Left colon (tissue), 2 donors: ENCODE measurements at places on chromosomes 5 and 9. TPM values are rescaled to one million over a fixed set of nuclear protein-coding genes. Genes with fewer than 3 reads are reported as not detected.

Gene SPATA6L
- total RNA-seq: 6.3 TPM

Gene FRRS1L
- total RNA-seq: 0.52 TPM

Gene ST8SIA4
- total RNA-seq: 2.0 TPM

Gene PPP1R2B
- not detected for total RNA-seq

Gene PCDHB3
- 0.73 TPM for total RNA-seq

Gene FANCG
- 17.3 TPM for total RNA-seq

Gene ZNF883
- 0.39 TPM for total RNA-seq

Gene ZNF454
- total RNA-seq: 0.70 TPM

Gene SPINK13
- not detected for total RNA-seq

Gene ACSL6
- total RNA-seq: 0.59 TPM

- DNase-seq: no peak
Observed at GRCh38 chr9:26483991-26484390, 408.6 kb downstream of the CAAP1 start.

DNA sequence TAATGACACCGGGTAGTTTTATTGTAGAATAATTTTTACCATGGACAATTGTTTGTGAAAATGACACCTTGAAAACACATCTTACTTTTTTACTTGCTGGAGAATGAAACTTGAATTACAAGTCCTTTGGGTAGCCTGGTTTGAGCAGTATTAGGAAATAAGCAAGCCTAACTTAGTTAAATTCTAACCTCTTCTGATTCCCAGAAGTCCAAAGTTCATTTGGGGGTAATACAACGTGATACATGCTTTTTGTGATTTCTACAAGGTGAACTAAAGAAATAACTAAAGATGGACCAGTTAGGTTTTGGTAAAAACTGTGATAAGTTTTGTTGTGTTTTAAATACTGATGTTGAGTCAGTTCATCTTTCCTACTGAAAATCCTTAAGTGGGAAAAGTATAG lies 135.4 kb upstream of the DMRT1 start:
- no peak for DNase-seq

DNA sequence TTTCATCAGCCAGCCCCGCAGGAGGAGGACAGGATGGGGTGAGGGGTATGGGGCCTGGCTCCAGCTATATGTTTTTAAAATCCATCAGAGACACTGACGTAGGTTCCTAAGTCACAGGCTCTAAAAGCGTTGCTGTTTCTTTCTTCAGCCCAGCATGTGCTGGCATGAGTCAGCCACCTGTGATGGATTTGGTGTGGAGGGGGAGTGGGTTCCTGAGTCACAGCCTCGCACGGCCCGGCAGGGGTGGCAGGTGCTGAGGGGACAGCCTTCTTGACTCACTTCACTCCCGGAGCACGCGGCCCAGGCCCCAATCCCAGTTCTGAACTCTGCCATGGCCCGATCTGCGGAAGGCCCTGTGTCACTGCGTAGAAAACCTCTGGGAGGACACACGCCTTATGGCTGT lies 38.8 kb upstream of the RPL26L1 start:
- peak; percentile 51 for DNase-seq

GRCh38 chr5:32496104-32496503 lies 51.6 kb upstream of the ZFR start:
- DNase-seq: no peak

DNA sequence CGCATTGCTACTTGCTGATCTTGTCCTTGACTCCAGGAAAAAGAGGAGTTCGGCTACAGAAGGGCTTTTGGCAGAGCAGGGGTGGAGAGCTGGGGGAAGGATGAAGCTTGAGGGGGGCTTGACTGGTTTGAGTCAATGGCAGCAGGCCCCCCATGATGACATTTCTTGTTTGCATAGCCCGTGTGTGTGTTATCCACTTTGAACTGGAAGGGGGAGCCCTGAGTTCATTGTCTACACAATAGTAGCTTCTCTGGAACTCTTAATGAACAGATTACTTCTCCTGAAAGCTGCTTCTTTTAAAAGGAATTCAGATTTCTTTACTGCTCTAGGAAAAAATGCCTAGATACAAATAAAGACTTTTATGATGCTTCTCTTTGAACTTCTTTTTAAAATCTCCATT lies 2.3 kb downstream of the IFNB1 start:
- no peak for DNase-seq

DNA sequence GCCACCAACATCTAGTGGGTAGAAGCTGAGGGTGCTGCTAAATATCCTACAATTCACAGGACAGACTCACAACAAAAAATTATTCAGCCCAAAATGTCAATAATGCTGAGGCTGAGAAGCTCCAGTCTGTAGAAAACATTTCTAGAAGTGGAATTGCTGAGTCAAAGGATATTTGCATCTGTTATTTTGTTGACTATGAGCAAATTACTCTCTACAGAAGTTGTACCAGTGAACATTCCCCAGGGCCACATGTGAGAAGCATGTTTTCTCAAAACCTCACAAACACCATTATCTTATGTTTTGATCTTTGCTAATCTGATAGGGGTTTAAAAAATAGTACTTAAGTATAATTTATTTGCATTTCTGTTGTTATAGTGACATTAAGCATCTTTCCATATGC lies 15.4 kb downstream of the ITK start:
- no peak for DNase-seq

DNA sequence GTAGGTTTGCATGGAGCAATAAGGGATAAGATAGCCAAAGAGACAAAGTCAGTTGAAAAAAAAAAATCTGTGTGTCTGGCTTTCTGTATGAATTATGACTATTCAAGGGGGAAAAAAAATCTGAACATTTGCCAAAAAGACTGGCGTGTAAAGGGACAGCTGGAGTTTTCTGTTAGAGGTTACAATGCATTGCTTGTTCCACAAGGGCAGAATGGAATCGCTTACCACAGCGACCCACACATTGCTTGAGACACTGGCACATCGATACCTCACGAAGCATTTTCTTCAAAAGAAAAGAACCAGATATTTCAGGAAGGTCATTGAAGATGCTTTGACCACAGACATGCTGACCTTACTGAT lies 327.8 kb downstream of the TMEM167A start:
- no peak for DNase-seq

- no peak for DNase-seq
Observed at GRCh38 chr9:110880189-110880588, 158.1 kb downstream of the LPAR1 start.

DNA sequence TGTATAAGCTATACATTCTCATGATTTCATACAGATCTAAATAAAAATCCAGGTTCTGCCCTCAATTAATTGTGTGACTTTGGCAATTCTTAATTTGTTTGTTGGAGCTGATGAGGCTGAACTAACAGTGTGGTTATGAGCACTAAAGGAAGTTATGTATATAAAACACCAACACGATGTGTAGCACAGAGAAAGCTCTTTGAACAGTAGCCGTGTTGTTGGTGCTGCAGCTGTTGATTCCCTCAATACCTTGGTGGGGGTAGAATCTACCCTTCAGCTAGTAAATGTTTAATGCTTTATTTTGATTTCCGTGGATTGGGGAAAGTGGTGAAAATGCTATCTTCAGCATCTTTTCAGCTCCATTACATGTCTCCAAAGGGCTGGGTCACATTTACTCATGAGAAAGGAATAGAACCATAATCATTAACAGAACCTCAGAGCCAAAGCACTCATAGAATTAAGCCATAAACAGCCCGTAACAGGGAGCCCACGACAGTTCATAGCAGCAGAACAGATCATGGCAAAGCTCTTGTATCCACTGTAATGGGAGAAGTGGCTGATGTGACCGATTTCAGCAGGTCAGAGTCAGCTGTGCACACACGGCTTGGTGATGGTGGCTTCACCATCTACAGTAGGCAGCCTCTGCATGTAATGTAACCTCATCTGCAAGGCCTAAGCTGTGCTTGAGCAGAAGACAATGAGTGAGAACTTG lies 332.7 kb downstream of the DIRAS2 start:
- peak; percentile 11 for DNase-seq

GRCh38 chr9:71795097-71795813 lies 26.9 kb upstream of the CEMIP2 start:
- DNase-seq: no peak

DNA sequence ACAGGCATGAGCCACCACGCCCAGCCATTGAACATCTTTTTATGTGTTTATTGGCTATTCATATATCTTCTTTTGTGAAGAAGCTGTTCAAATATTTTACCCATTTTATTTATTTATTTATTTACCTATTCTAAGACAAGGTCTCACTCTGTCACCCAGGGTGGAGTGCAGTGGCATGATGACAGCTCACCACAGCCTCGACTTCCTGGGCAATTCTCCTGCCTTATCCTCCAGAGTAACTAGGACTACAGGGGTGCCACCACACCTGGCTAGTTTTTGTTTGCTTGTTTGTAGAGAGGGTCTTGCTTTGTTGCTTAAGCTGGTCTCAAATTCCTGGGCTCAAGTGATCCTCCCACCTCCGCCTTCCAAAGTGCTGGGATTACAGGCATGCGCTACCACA lies 33.5 kb downstream of the NAIF1 start:
- DNase-seq: no peak

GRCh38 chr9:129587487-129588262 lies 33.2 kb downstream of the C9orf50 start:
- DNase-seq: no peak

GRCh38 chr9:125297917-125298316 lies 36.3 kb downstream of the GAPVD1 start:
- DNase-seq: no peak

GRCh38 chr9:121252104-121252851 lies 15.7 kb upstream of the GSN start:
- no peak for DNase-seq

- DNase-seq: no peak
Observed at GRCh38 chr5:8396246-8396645, 527.3 kb downstream of the MTRR start.

DNA sequence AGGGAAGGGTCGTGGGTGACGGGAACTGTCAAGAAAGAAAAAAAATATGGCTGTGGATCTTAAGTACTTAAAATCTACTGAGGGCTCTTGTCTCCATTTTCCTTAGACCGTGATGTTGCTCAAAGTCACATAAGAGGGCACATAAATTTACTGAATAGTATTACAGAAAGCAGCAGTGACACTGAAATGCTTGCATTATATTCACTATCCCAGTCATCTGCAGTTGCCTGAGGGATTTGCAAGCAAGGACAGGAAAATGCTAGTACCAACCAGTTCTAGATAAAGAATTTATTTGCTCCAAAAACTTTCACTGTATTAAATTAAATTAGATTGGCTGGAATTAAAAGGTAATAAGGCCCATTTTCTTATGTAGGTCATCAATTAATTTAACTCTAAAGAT lies 106.5 kb upstream of the CCDC152 start:
- DNase-seq: no peak

DNA sequence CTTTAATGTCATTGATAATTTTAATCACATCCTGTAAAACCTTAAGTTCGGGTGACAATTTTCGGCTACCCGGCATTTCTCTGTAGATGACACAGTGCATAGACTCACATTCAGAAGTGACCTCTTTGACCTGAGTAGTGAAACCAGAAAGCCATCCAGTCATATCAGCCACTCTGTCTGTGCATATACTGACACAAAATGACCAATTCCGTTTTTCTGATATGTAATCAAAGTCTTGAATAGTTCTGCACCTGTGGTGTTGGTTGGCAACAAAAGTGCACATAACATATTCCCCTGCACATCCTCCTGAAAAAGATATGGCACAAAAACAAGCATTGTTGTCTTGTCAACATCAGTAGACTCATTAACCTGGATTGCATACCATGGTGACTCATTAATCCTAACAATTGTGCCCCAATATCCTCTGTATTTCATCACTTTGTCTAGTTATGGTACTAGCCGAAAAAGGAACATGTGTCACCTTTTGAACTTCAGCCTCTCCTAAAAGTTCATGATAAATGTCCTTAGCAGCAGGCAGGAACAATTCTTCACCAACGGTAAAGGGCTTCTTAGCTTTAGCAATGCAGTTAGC lies 4.6 kb upstream of the HNRNPA0 start:
- DNase-seq: no peak

DNA sequence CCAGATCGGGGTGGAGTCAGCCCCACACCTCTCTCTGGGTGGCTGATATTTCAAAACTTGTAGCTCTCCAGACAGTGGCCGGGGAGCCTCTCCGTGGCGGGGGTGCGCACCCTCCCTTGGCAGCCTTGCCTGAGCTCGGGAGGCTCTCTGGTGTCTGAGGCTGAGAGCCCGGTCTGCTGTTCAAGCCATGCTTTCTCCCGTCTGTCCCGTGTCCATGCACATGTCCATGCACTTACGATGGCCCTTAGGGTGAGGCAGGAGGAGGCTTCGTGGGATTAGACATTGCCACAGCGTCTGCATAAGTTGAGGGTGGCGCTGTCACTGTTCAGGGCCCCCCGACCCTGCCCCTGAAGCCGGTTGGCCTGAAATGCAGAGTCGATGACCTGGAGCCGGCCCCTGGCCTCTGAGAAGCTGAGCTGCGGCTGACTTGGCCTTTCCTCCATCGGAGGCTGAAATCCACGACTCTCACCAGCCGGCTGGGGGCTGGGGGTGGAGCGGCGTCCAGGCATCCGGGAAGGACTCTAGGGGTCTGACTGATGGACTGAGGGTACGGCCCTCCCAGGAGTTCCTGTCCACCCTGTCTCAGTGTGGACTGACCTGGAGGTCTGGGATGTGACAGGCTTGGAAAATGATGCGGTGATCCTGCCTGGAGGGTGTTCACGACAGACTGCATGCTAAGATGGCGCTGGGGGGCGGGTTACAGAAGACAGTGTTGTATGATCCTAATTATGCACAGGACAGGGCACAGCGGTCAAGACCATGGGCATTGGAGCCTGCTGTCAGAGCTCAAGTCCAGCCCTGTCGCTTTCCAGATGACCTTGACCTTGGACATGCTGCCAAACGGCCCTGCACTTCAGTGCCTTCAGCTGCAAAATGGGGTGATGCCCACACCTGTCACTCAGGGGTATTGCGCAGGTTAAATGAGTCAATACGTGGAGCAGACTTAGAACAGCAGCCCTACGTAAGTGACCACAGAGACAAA lies 18.3 kb upstream of the SLC2A6 start:
- DNase-seq: no peak

- DNase-seq: no peak
Observed at GRCh38 chr5:117803533-117803932, 1184.8 kb downstream of the DTWD2 start.

DNA sequence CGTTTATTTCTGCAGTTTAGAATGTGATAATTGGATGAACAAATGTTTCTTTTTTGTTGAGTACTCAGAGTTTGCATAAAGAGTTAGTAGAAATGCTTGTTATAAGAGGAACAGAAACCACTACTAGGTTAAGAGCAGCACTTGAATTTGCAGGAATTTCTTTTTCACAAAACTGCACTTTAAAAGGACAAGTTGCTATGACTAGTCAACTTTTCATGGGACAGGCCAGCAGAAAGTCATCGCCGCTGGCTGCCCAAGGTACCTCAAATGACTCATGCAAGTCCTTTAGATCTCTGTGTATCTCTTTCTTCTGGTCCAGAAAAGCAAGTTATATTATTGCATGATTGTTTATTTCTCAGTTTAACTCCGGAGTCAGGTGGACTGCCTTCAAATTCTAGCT lies 97.3 kb upstream of the HMHB1 start:
- DNase-seq: no peak
